Activated CD4-positive, alpha-beta memory T cell treated with anti-CD3 and anti-CD28 coated beads for 36 hours (primary cell): ENCODE measurements at places on chromosomes 2 and 18. TPM values are rescaled to one million over a fixed set of nuclear protein-coding genes. Genes with fewer than 3 reads are reported as not detected.

The NGEF gene
- 4.2 TPM for total RNA-seq

The GDF7 gene
- 0.05 TPM for total RNA-seq

The SPDYA gene
- total RNA-seq = 1.1 TPM

The MPPE1 gene
- total RNA-seq = 35.4 TPM

The HTR2B gene
- total RNA-seq = not detected

The LGALSL gene
- total RNA-seq = 1.3 TPM
